NCI-H146 (cell line): ENCODE measurements at places on chromosomes 5 and 9.

- DNase-seq: no peak
Measured at GRCh38 chr5:54769072-54769471, 216.3 kb downstream of the ESM1 start.

DNA sequence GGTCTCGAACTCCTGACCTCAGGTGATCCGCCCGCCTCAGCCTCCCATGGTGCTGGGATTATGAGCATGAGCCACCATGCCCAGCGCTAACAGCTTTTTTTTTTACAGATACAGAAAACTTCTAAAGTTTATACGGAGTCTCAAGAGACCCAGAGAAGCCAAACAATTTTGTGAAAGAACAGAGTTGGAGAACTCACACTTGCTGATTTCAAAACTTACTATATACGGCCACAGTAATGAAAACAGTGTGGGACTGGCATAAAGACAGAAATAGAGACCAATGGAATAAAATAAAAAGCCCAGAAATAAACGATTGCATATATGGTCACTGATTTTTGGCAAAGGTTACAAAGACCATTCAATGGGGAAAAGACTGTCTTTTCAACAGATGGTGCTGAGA lies 85.6 kb upstream of the CACNA1B start:
- DNase-seq: no peak

DNA sequence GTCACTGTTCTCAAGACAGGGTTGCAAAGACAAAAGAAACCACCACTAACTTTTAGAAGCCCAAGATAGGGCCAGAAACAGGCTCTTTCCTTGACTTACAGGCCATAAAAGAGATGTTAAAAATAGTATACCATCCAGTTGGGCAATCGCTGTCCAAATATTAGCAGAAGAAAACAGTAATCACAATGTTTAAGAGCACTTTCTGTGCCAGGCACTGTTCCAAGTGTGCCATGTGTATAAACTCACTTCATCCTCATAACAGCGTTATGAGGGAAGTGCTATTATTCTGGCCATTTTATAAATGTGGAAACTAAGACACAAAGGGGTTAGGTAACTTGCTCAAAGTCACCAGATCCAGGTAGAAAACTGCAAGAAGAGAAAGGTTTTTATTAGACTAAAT lies 111.7 kb downstream of the KCNN2 start:
- DNase-seq: no peak

DNA sequence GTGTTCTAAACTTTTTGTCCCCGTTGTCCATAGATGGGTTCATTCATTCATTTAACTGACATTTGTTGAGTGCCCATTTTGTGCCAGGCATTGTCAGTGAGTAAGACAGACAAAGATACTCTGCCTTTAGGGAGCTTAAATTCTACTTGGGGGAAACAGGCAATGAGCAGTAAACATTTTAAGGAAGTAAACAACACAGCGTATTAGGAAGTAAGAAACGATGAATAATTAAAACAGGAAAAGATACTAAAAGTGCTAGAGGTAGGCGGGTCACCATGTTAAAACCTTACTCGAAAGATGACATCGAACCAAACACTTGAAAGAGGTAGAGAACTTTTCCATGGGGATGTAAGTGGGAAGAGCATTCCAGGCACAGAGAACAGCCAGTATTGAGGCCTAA lies 5.5 kb upstream of the MAML1 start:
- no peak for DNase-seq

DNA sequence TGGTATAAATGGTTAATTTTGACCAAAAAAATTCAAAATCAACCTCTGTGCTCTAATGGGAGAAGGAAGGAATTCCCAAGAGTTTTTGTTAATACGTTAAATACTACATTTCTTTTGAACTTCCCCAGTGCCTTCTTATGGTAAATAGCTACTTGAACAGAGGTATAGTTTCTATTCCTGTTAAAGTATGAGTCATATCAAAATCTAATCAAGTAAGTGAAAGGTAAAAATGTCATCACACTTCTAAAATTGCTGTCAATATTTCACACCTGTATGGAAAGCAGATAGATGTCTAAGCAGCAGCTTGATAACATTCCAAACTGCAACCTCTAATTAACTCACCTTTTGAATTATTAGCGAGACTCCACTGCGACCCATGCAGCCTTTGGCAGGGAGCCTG lies 214.1 kb upstream of the MEF2C start:
- peak; percentile 39 for DNase-seq

GRCh38 chr5:109907189-109907588 lies 217.5 kb downstream of the MAN2A1 start:
- no peak for DNase-seq

DNA sequence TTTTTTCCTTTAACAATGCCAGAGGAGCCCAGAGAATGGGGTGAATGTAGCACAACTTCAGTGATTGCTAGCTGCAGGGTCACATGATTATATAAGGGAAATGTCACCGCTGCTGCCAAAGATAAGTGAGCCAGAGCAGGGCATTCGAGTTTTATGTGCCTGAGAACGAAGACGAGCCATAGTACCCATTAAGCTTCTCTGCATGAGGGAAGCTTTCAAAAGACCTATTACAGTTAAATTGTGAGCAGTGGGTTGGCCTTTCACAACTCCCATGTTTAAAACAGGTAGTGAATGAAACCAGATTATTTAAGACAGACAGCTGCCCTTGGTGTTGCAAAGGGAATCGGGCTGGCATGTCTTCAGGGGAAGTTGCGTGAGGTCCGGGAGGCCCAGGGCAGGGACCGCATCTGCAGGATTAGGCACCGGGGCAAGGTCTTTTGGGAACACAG lies 82.4 kb upstream of the TNFAIP8 start:
- no peak for DNase-seq

GRCh38 chr9:2299843-2300205 lies 284.7 kb downstream of the SMARCA2 start:
- peak; percentile 46 for DNase-seq

DNA sequence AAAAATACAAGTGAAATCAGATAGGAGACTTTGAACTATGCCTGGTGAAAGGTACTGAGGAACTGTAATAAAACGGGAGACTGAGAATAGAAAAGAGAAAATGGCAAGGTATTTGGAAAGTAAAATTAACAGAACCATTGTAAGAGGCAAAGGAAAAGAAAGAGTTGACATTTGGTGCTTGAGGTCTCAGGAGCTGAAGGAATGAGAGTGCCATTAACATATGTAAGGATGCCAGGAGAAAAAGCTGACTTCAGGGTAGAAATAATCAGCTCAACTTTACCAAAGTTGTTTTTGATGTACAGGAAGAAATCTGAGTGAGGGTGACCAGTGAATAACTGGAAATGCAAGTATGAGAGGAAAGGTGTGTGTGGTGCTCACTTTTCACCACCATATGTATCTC lies 69.4 kb downstream of the TMEM167A start:
- no peak for DNase-seq

- no peak for DNase-seq
Measured at GRCh38 chr9:136306211-136307208, 2.6 kb upstream of the CCDC187 start.

- peak; percentile 13 for DNase-seq
Measured at GRCh38 chr5:1555011-1555807, 31.4 kb upstream of the LPCAT1 start.

DNA sequence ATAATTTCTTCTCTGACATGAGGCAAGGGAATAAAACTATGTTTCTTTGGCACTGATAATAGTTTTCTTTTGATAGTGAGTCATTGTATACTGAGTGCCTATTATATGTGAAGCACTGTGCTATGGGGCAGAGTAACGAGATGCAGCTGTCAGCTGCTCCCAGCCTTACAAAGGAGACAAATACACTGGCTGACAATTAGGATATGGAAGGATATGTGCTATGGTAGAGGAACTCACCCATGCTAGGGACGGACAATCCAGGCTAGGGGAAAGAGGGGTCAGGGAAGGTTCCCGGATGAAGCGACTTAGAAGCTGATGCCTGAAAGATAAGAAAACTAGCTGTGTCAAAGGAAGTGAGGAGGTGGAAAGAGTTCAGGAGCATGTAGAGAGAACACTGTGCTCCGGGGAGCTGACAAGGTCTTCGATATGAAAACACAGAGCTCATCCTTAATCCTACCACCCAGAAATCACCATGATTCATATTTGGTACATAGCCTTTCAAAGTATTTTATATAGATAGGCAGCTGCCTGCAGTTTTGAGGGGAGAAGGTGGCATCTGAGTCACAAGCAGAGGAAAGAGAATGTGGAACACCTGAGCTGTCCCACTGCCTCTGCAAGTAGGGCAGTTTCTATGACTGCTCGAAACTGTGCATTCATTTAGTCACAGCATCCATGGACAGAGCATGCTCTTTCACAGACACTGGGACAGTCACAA lies 12.1 kb downstream of the BSPRY start:
- DNase-seq: no peak

DNA sequence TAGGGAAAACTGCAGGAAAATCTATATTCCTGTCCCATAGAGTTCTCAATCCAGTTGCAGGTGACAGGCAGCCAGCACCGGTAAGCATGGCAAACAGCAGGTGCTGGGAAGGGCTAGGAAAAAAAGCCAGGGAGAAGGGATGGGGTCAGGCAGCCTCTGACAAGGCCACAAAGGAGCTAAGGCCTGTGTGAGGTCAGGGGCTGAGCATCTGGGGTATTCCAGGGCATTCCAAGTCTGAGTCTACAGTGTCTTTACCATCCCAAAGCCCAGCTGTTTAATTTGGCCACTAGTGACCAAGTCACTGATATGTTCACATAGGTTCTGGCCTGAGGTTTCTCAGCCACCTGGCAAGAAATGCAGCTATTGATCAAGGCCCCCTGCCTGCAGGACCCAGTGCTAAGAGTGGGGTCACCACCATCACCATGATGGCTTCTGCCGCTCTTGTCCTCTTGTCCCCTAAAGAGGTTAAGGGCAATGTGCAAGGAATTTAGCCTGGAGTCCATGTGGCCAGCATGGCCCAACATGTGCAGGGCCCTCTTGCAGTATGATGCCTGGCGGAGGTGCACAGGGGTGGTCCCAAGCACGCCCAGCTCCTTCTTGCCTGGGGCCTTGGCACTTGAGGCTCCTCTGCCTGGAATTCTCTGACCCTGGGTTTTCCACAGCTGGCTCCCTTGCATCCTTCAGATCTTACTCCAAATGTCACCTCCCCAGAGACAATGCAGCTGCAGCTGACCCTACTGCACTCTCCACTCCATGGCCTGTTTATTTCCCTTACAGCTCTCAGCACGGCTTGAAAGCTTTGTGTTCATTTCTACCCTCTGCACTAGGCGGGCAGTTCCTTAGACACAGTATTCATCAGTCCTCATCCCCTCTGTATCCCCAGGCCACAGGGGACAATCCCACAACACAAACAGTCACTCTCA lies 213.1 kb downstream of the MSX2 start:
- DNase-seq: no peak

DNA sequence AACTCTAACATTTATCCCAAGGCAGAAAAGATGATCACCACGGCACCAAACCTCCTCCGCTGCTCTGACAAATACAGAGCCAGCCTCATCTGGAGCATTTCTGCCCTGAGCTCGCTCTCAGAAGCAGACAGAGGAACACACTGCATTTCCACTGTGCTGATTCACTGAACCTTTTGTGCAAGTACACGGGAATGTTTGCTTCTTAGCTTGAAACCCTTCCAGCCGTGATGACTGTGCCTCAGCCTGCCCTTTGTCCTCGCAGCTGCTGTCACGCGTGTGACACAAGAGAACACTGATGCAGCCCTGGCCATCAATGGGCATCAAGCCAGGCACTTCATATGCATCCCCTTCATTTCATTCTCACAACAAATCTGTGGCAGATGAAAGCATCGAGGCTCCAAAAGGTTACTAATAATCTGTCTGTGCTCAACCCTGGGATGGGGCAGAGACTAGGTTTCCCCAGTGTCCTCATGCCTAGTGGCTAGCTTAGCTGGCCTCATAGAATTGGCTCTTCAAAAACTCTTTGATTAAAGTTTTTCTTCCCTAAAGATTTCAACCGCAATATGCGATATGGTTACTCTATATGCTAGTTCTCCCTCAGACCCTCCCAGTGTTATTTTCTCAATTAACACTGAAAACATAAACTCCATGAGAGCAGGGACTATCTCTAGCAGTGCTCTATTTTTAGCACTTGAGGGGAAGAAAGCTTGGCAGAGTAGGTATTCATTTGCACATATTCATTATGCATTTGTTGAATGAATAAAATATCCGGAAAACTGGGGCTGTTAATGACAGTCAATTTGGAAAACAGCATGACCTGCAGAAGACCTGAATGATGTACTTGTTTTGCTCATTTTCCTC lies 7.3 kb downstream of the CDC14B start:
- DNase-seq: peak; percentile 56

DNA sequence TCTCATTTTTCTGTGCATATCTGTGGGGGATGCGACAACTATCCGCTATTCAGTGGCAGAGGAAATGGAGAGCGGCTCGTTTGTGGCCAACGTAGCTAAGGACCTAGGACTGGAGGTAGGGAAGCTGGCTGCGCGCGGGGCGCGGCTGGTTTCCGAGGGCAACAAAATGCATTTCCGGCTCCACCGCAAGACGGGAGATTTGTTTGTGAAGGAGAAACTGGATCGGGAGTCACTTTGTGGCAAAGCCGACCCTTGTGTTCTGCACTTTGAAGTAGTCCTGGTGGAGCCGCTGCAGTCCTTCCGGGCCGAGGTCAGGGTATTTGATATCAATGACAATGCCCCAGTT lies 320 bp downstream of the PCDHB1 start:
- no peak for DNase-seq

DNA sequence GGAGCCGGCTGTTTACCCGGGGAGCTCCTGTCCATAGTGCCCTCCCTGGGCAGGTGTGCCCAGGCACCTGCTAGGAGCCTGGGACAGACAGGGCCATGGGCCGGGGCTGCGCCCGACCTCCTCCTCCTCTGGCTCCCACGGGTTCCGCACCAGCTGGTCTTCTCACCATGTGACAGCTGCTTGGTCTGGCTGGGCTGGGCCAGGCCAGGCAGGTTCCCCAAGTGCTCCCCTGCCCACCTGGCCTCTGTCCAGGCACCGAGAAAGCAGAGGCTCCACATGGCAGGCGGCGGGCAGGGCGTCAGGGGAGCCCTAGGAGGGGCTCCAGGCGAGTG lies 60.0 kb downstream of the OLFM1 start:
- no peak for DNase-seq

DNA sequence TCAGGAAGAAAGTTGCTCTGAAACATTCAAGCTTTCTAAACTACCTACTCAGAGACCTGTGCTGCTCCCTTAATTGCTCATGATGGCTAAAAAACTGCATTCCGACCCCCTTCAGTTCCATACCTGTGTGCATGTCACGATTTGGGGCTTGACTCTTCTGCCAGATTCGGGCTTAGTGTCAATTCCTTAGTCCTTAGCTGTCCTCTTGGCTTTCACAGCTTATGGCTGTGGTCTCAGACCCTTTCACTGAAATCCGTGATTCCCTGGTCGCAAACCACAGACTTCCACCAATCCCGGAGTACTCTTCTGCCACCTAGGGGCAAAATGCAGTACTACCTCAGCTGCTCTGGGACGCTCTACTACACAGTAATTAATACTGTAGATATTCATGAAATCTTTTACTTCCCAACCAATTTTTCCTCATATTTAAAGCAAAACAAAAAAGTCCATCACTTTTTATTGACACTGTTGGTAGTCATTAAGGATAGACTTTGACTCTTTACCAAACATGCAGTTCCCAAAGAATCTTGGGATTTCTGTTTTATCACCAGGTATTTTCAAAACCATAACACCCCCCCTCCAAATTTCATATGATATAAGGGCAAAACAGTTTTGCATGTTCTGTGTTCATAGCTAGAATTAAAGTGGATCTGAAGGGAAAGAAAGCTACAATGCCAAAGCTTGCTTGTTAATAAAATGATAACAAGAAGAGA lies 617.4 kb downstream of the SLCO4C1 start:
- DNase-seq: peak; percentile 63
